KBM-7 (cell line): ENCODE measurements at places on chromosomes 5 and 9.

DNA sequence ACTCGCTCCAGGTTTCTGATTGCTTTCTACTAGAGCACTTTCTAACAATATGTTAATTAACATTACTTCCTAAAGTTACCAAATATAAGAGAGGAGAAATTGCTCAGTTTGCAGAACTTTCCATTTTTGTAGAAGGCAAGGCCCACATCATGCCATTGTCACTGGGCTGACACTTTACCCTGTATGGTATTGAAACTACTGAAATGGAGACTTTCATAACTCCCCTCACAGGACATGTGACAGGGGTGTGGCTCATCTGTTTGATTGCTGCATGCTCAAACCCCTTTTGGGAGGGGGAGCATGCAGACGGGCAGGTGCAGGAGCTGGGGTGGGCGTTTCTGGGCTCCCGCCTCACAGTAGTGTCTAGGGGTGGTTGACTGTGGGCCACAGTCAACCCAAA, 206.3 kb upstream of the GHR start:
- no peak for DNase-seq

GRCh38 chr9:8183618-8184017, 384.0 kb upstream of the DMAC1 start:
- no peak for DNase-seq

DNA sequence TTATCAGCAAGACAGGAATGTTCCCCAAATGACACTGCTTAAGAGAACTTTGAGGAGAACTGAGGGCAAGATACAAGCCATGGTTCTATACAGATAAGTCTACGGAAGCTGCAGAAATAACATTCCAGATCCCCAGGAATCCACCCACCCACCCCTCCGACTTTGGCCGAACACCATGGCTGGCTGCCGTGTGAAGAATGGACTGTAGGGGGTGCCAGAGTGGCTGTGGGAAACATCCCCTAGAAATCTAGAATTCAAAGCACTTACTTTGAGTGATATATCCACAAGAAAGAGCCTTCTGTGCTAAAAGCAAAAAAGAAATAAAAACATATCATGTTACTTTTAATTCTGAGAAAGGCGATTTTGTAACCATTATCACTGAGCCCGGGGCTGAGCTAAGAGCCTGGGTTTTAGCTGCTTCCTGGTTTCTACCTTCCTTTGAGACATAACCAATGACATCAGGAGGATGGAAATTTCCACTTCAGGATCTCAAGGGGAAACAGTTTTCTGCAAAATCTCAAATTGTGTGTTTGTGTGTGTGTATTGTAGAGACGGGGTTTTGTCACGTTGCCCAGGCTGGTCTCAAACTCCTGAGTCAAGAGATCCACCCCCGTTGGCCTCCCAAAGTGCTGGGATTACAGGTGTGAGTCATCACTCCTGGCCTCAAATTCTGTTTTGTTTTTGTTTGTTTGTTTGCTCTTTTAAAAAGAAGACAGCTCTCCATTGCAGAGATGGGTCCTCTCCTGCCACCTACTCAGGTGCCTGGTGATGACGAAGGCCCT, 36.4 kb downstream of the GGTA1 start:
- DNase-seq: peak; percentile 61

- DNase-seq: no peak
These were observed 20.4 kb downstream of the FAT2 start for GRCh38 chr5:151570512-151571269.

DNA sequence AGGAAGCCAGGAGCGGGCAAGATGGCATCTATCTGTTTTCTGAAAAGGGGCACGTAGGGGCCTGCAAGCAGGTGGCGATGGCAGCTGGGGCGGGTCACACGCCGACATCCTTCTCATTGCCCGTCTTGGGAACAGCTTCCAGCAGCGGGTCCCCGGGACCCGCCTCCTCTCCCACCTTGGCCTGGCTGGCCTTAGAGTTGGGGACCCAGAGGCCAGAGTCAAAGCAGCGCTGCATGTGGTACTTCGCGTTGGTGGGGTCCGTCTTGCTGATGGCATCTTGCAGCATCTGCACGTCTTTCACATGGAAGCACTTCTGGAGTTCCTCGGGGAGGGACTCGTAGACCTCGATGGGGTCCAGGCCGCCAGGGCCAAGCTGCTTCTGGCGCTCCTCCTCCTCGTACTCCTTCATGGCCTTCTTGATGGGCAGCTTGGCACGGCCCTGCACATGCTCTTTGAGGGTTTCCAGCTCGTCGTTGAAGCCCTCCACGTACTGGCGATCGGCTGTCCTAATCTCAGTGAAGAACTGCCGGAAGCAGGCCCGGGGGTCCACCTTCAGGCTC, 127.6 kb upstream of the CLINT1 start:
- DNase-seq: no peak

DNA sequence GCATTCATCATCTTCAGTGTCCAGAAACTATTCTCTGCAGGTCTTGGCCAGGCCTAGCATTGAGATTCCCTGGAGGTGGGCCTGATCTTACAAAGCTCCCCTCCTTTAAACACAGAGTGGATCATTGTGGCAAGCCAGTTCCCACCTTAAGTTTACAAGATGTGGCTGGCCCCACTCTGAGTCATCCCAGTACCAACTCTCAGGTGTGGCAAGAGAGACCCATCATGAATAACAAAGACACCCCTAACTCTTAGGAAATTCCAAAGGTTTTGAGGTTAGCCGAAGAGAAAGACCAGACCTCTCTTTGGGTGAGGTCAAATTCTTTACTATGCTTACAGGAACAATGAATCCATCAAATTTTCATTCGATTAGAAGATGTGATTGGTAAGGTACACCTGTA, 78.2 kb downstream of the RFK start:
- DNase-seq: no peak

DNA sequence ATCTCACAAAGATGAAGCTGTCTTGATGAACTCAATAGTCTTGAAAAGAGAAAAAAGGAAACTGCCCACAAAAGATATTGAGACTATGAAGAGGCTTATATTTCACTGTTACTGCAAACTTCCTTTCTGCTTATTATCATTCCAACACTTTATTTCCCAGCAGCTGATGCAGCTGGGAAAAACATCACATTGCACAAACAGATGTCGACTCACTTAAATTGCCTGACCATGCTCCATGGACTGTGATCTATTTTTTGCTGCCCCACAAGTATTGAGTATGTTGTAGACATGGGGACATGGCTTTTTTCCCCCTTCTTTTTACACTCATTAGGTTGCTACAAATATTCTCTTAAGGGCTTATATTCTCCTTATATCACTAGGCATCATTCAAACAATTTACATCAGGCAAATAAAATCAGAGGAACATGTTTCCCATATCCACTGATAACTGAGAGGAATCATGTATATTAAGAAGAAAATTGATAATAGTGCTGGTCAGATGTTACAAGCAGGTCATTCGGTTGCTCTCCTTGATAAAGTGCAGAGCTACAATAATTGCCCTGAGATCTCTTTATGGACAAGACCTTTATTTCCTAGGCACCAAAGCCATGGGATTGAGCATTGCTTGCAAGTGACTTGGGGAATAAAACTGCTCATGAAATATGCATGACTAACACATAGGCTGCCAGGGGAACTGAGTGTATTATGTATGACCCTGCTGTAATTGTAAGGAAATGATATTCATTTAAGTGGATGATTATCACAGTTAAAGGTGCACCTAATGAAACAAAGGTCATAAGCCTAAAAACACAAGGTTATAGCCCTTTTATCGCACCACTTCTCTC, 509.9 kb downstream of the ZNF608 start:
- DNase-seq: no peak

- DNase-seq: no peak
These were observed 149.1 kb upstream of the KLF4 start for GRCh38 chr9:107638521-107639310.

GRCh38 chr5:10467281-10468198, 25.9 kb downstream of the ROPN1L start:
- peak; percentile 33 for DNase-seq

DNA sequence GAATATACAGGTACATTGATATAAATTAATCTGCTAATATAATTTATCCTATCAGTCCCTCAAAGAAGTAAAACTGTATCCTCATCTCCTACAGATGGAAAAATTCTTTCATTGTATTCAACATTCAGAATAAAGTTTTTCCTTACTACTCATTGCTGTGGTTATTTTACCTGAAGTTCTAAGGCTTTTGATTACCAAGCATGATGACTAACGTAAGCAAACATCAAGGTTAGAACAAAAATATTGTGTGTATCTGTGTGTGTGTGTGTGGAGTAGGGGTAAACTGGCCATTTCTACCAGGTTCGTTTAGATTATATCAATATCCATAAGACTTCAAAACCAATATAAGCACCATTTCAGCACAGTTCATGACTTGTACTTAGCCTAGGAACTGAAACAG, 560.7 kb upstream of the TRPC7 start:
- no peak for DNase-seq

- DNase-seq: no peak
These were observed 562.6 kb downstream of the ANXA1 start for GRCh38 chr9:73714294-73714693.

GRCh38 chr9:135896626-135897025, 10.7 kb downstream of the CAMSAP1 start:
- no peak for DNase-seq

- no peak for DNase-seq
These were observed 30.2 kb upstream of the SMIM23 start for GRCh38 chr5:171755354-171755821.

DNA sequence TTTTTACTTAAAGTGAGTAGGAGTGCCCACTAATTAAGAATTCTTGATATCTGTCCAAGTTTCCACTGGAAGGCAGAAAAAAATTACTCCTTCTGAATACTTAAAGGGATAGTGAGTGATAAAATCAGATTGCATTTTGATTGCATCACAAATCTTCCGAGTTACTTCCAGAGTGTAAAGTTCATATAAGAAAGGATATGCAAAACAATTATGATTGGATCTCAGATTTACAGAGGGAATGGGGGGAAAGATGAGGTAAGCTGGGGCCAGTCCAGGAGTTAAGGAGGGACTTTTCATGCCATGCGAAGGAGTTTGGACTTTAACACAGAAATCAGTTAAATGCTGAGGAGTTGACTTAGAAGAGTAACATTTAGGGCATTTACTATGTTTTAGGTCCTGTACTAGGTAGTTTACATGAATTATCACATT, 9.3 kb upstream of the RNF145 start:
- no peak for DNase-seq

GRCh38 chr9:98491231-98491651, 217.5 kb downstream of the GABBR2 start:
- DNase-seq: no peak

DNA sequence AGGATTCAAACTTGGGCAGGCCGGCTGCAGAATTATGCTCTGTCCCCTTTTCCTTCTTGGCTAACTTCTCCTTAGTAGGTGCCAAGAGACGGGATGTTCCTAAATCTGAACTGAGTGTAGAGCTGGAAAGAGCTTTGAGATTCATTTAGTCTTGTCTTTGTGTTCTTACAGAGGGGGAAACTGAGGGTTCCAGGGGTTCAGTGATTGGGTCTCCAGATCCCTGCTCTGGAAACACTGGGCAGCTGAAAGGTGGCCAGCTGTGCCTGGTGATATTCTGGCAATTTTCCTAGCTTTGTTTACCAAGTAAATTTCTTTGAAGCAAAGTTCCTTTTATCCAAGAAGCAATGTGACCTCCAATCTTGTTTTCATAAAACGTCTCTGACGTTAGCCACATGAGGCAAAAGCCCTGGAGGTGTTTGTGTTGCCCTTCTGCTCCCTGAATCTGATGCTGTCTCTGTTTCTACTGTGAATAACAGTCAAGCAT, 288.7 kb downstream of the ZSWIM6 start:
- DNase-seq: no peak

DNA sequence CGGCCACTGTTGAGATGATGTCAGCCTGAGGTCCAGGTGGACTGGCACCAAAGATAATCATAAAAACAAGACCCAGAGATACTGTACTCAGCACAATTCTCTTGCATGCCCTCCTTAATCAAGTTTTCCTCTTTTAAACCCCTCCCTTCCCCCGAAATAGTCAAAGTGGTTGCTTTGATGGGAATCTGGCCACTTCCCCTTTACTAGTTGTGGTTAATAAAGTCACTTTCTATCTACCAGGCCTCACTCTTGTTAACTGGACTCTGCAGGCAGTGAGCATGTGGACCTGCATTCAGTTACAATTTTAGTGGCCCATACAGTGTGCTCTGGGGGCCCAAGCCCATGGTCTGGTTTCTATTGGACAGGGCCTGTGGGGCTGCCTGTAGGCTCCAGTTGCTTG, 17.5 kb downstream of the FBP2 start:
- peak; percentile 11 for DNase-seq
